Activated CD4-positive, CD25-positive, alpha-beta regulatory T cell treated with anti-CD3 and anti-CD28 coated beads, Interleukin-2, amount 50 U/mL, for 24 hours (primary cell): ENCODE measurements at places on chromosomes 1 and 21.

- no peak for ATAC-seq
Observed at GRCh38 chr1:5763696-5764370, 228.4 kb downstream of the NPHP4 start.

DNA sequence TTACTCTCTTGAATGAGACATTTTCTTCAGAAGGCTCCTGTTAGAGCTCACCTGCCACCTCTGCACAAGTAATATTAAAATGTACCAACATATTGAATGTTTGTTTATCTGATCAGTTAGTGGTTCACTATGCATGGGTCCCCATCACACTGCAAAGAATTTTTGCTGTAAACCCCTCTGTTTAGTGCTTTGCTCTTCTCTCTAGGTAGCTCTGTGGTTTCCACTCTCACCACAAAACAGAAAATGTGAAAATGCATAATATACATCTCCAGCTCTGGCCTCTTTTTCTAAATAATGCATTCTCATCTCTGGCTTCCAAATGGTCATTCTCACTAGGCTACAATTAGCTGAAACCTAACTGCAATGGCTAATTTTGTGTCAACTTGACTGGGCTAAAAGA lies 176.7 kb downstream of the TRIM33 start:
- no peak for ATAC-seq

DNA sequence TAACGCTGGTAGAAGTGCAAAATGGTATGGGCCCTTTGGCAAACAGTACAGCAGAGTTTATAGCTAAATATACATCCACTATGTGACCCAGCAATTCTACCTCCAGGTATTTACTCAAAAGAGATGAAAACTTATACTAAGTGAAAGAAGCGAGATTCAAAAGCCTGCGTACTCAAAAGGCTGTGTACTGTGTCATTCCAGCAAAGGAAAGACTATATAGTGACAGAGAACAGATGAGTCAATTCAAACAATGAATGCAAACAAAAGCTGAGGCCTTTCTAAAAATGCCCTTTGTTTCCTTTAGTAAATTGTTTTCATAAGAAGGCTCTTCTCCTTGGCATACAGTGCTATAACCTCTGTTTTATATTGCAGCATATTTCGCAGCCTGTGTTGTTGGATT lies 268.8 kb upstream of the CSF3R start:
- no peak for ATAC-seq

DNA sequence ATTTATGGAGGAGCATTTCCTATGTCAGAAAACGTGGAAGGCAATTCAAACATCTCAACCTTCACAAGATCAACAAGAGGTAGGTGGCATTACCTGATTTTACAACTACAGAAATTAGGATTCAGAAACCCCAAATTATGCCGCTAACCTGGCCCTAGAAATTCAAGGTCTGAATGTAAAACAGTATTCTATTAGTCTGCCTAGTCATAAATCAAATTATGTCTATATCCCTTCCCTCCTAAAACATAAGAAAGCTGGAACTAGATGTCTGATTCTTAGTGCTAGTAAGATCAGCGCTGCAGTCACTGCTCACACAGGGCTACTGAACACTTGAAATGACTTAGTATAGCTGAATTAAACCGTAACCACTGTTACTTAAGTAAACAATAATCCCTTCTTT lies 1.4 kb downstream of the TOMM20 start:
- ATAC-seq, result no peak

GRCh38 chr1:204494281-204495077 lies at the start of gene PIK3C2B:
Gene PIK3C2B (minus strand): TSS chr1:204494805. CDS start chr1:204469802, 25,003 bp downstream.
- peak; percentile 84 for ATAC-seq

GRCh38 chr1:219505886-219506285 lies 107.0 kb downstream of the ZC3H11B start:
- ATAC-seq, result no peak

DNA sequence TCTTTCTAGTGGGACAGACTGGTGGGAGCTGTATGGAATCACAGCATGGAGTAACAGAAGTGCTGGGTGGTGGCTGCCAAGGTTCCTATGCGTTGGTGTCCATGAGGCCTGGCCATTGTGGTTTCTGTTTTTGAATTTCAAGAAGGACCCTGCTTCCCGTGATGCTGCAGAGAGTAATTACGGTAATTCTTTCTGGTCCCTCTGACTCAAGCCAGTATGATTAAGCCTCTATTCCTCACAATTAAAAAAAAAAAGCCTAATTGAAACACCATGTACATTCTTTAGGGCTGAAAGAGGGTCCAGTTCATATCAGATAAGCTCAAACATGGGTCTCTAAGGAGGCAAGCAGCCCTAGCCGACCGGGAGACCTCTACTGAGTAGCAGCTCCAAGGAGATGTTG lies 10.5 kb upstream of the C1orf21 start:
- ATAC-seq, result no peak

- ATAC-seq, result peak; percentile 77
Observed at GRCh38 chr1:160681066-160681890, 30.3 kb downstream of the CD48 start.

- ATAC-seq, result no peak
Observed at GRCh38 chr1:162905174-162906158, 44.5 kb upstream of the CCDC190 start.

GRCh38 chr1:174680101-174680500 lies 232.3 kb downstream of the GPR52 start:
- ATAC-seq, result no peak

DNA sequence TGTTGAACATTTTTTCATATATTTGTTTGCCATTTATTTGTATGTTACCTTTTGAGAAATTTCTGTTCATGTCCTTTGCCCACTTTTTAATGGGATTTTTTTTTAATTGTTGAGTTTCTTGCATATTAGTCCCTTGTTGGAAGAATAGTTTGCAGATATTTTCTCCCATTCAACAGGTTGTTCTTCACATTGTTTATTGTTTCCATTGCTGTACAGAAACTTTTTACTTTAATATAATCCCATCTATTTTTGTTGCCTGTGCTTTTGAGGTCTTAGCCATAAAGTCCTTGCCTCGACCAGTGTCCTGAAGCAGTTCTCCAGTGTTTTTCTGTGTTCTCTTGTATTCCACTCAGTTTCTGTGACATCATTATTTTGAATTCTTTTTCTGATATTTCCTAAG lies 54.2 kb upstream of the B3GALT2 start:
- ATAC-seq, result no peak

DNA sequence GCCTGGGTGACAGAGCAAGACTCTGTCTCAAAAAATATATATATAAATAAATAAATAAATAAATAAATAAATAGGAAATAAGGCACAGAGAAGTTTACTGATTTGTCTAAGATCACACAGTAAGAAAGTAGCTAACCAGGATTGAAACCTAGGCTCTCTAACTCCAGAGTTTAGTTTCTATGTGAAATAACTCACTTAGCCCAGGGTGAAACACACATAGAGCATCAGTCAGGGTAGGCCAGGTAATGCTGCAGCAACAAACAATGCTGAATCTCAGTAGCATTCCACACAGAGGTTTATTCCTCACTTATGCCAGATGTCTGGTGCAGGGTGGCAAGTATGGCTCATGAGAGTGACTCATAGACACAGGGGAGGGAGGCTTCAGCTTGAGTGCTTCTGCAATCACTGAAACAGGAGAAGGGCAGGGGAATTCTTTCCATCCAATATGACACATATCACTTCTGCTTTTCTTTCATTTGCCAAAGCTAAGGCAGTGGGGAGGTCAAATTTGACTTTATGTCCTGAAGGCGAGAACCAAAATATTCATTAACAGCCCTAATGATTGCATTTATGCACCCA lies 37.1 kb upstream of the KANK4 start:
- peak; percentile 36 for ATAC-seq

GRCh38 chr1:32889731-32890278 lies 3.5 kb downstream of the HPCA start:
- ATAC-seq, result no peak

GRCh38 chr1:115156826-115157468 lies 67.6 kb upstream of the TSPAN2 start:
- no peak for ATAC-seq

DNA sequence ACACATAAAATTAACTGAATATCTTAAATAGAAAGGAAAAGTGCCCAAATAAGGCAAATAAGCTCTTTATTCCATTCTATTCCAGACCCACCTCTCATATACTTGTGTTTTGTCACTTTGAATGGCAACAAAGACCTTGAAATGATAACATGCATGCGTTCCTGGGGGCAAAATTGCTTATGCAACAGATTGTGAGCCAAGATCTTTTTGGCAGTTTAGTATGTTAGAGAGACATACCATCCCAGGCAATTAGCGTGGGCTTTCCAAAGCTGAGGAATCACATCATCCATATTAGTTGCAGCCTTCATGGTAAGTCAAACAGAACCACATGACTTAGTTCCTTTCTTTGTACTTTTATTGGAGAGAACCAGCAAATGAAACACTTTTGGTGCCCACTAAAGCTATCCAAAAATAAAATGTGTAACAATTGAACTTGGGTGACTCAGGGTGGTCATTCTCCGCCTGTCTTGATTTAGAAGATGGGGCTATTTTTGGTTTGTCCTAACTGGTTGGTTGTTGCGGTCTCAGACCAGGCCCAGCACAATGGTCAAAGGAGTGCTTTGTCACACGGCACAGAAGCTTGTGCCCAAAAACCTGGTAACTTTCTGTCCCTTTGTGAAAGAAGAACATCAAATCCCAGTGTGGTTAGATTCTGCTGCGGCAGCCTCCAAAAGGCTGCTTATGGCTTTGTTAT lies 68.7 kb upstream of the ATF3 start:
- no peak for ATAC-seq

GRCh38 chr21:16420031-16420724 lies 690.4 kb downstream of the USP25 start:
- no peak for ATAC-seq

DNA sequence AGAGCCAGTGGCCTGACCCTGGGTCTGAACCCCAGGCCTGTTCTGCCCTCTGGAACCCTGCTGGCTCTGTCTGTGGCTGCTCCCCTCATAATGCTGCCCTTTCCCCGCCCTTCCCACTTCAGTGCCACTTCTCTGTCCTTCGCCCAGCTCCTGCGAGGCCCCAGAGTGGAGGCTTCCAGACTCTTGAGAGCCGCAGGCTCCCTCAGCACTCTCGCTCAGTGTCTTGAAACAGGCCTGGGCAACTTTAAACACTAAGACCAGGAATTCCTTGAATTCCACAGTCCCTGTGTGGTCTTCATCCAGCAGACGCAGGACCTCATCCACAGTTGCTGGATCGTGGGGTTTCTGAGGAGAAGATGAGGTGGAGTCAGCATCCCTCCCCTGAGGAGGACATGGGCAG lies 3.5 kb downstream of the CRNN start:
- ATAC-seq, result no peak

GRCh38 chr1:157310401-157310800 lies 172.2 kb upstream of the ETV3 start:
- no peak for ATAC-seq

DNA sequence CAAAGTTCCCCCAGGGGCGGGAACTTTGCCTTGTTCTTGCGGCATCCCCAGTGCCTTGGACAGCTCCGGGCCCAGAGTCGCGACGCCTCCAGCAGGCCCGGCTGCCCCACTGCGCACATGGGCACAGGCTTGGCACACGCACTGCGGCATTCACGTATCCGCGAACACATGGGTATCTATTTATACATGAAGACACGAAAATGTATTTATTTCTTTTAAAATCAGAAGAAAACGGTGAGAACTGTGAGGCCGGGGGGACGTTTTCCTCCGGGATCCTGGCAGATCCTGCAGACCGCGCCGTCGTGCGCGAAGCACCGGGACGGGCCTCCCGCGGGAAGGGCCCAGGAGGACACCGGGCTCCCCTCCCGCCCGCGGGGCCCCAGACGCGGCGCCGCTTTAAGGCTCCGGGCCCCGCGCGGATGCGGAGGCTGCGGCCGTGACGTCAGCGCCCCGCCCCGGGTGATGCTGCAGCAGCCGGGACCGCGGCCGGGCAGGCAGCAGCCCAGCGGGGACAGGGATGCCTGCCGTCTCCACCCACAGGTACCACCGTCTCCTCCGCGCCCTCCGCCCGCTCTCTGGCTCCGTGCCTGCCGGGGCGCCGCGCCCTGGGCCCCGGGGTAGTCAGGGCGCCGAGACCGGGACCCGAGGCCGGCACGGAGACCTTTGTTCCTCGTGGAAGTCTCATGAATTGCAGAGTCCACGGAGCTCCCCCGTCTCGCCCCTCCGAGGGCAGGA lies at the start of gene SLC45A1:
Gene SLC45A1 (plus strand): TSS at position 468 of the 735 bp plus-strand sequence. CDS start 6,216 bp downstream, outside the sequence.
- ATAC-seq, result peak; percentile 95

DNA sequence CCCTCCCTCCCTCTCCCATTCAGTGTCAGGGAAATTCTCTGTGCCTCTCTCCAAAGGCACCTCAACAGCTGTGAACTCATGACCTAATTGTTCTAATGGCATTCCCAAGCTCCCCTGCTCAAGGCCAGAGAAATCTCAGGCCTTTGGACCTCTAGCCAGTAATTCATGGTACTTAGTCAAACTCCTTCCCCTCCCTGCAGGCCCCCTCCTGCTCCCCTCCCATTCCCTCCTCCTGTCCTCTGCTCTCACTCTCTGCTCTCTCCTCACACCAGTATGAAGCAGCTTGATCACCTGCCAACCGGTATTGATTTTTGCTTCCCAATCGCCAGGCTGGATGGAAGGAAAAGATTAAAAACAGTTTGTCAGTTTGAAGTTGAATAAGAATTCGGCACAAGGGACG lies 370.5 kb upstream of the PBX1 start:
- ATAC-seq, result no peak

DNA sequence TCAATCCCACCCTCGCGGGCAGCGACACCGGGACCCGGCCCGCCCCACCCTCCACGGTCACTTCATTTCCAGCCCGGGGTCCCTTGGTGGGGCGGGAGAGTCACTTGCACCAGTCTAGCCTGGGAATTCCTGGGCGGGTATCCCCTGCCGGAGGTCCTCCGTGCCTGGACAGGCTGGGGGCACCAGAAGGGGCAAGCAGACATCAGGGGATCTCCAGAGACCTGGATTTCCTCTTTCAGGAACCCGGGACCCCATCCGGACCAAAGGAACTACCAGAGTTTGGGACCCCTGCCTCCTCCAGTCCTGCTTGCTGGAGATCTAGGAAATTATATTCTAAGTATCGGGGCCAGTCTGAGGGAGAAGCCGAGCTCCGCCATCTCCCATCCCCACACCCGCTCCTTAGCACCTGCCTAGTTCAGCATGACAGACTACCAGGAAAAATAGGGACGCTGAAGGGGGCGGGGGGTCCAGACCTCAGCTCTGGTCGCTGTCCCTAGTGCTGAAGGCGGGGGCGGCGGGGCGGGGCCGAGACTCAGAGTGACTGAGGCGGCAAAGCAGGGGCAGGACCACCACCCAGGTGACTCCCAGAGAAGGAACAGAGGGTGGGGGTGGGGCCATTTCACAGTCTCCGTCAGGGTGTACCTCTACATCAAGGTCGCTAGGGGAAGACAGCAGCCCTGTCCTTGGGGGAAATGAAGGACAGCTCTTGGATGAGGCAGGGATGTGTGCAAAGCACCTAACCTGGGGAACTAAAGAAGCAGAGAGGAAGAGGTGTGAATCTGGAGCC lies 832 bp downstream of the HCN3 start:
- ATAC-seq, result peak; percentile 6
